Activated CD4-positive, alpha-beta T cell treated with anti-CD3 and anti-CD28 coated beads, Interleukin-2, amount 10 ng/mL, durations not matched to agents 24 days and 14 days (primary cell): ENCODE measurements at places on chromosomes 3 and 15. TPM values are rescaled to one million over a fixed set of nuclear protein-coding genes. Genes with fewer than 3 reads are reported as not detected.

DNA sequence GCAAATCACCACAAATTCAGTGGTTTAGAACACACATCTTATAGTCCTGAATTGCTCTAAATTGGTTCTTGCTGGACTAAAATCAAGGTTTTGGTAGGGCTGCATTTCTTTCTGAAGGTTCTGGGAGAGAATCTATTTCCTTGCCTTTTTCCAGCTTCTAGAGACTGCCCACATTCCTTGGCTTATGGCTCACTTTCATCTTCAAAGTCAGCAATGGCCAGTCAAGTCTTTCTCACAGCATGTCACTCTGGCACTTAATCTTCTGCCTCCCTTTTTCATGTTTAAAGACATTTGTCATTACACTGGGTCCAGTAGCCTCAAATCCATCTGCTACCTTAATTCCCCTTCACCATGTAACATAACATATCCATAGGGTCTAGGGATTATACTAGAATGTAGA, 149.0 kb downstream of the NEK10 start:
- no peak overlapping the region for H3K27ac ChIP-seq
- no peak for DNase-seq
- no peaks in the 10 kb centered on the region for H3K27me3 ChIP-seq
- no peaks in the 10 kb centered on the region for H3K4me1 ChIP-seq
- no peaks in the 10 kb centered on the region for H3K36me3 ChIP-seq

- peaks cover 18% of the 10 kb centered on the region for H3K27me3 ChIP-seq
- H3K4me3 ChIP-seq, result no peak overlapping the region
- no peak overlapping the region for H3K27ac ChIP-seq
- H3K36me3 ChIP-seq, result no peaks in the 10 kb centered on the region
- no peaks in the 10 kb centered on the region for H3K4me1 ChIP-seq
Observed at GRCh38 chr15:81536356-81536755, 162.3 kb upstream of the TMC3 start.

DNA sequence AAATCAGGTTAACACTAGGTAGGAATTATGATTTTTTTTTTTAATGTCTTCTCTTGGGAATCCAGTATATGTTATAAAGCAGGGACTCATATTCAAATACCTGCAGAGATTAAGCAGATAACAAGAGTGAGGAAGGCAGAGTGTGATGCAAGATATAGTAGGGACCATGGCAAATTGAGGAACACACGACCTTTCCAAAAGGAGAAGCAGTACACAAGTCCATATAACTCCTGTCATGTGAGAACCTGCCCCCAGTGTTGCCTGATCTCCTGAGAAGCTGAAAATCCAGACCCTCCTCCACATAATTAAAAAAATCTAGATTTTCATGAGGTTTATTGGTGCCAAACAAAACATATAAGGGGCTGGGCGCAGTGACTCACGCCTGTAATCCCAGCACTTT, 3.6 kb downstream of the RFC4 start:
- H3K36me3 ChIP-seq, result peaks cover 37% of the 10 kb centered on the region
- H3K27ac ChIP-seq, result no peak overlapping the region
- no peaks in the 10 kb centered on the region for H3K27me3 ChIP-seq

GRCh38 chr3:121481106-121481880, 64.5 kb downstream of the POLQ start:
- DNase-seq, result no peak
- H3K36me3 ChIP-seq, result peaks cover 40% of the 10 kb centered on the region
- H3K4me3 ChIP-seq, result no peak overlapping the region
- peaks cover 5% of the 10 kb centered on the region for H3K4me1 ChIP-seq
- no peaks in the 10 kb centered on the region for H3K27me3 ChIP-seq

- H3K4me1 ChIP-seq, result peaks cover 33% of the 10 kb centered on the region
- no peaks in the 10 kb centered on the region for H3K36me3 ChIP-seq
- H3K27ac ChIP-seq, result no peak overlapping the region
Observed at GRCh38 chr3:125116311-125117080, 60.7 kb upstream of the HEG1 start.

GRCh38 chr3:157566596-157566995, 63.4 kb upstream of the VEPH1 start:
- no peak overlapping the region for H3K4me3 ChIP-seq
- DNase-seq, result no peak
- H3K27me3 ChIP-seq, result peaks cover 12% of the 10 kb centered on the region
- no peaks in the 10 kb centered on the region for H3K36me3 ChIP-seq
- H3K27ac ChIP-seq, result no peak overlapping the region

DNA sequence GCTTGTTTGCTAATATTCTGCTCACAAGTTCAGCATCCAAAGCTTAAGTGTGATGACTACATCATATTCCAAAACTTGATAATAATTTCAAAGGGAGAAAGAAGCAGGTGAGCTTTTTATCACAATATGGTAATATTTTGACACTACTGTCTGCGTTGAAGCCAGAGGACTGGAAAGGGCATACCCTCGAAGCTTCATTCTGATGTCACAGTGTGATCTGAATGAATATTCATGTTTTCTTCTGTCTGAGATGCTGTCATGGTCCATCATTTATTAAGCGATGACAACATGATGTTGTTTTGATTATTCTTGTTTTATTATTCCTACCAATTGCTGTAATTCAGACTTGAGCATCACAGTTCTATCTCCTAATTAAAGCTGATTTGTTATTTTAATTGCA, 625.4 kb downstream of the ZPLD1 start:
- no peak overlapping the region for H3K4me3 ChIP-seq
- no peaks in the 10 kb centered on the region for H3K4me1 ChIP-seq
- no peaks in the 10 kb centered on the region for H3K36me3 ChIP-seq
- H3K27ac ChIP-seq, result no peak overlapping the region
- DNase-seq, result no peak
- H3K27me3 ChIP-seq, result no peaks in the 10 kb centered on the region

Gene GOLGA6B
- total RNA-seq, result not detected in 2 replicates

Gene LRRN1
- total RNA-seq, result 0.05 TPM in 1 of 2 replicates, not detected in the other

Gene MESP2
- 0.24 TPM in 1 of 2 replicates, not detected in the other for total RNA-seq

Gene ATP13A5
- not detected in 2 replicates for total RNA-seq
